ENCODE measurements at places on chromosomes 16 and 17.

DNA sequence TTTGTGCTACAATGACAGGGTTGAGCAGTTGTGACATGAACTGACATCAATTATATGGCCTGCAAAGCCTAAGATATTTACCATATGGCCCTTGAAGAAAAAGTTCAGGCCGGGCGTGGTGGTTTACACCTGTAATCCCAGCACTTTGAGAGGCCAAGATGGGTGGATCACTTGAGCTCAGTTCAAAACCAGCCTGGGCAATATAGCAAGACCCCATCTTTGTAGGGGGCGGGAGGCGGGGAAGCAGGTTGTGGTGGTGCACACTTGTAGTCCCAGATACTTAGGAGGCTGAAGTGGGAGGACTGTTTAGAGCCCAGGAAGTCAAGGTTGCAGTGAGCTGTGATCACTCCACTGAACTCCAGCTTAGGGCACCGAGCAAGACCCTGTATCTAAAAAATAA lies 48.3 kb downstream of the STH start:
- no peak for DNase-seq

DNA sequence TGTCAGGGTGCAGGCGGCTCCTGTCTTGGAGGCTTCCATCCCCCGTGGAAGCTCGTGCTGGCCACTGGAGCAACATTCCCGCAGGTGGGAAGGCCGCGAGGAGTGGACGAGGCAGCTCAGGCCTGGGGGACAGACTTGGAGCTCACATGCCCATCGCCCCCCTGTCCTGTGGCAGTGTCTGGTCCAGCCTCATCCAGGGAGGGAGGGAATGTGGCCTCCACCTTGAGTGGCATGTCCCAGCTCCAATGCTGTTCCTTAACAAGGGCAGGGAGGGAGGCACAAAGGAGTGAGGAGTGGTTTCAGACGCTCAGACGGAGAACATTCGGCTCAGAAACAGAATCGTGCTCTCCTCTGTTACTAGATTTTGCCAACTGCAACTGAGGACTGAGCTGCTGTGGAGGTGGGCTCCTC lies 159.4 kb upstream of the CHMP6 start:
- peak; percentile 8 for DNase-seq

GRCh38 chr16:56583351-56584168 lies 5.8 kb upstream of the MT3 start:
- DNase-seq: no peak

DNA sequence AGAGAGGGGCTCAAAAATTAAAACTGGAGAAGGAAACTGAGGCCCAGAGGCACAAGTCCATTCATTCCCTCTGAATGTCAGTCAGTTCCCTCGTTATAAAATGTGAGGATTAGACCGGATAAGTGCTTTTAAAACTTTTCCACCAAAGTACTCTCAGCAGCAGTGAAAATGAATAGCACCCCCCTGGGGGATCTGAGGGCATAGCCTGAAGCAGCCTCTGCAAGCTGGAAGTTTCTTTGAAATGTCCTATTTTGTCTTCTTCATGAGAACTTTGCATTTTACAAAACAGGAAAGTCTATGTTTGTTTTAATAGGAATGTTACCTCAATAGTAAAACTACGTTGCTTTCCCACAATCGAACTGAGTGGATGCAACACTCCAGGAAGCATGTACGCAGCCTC lies 273.0 kb downstream of the CEP112 start:
- no peak for DNase-seq

DNA sequence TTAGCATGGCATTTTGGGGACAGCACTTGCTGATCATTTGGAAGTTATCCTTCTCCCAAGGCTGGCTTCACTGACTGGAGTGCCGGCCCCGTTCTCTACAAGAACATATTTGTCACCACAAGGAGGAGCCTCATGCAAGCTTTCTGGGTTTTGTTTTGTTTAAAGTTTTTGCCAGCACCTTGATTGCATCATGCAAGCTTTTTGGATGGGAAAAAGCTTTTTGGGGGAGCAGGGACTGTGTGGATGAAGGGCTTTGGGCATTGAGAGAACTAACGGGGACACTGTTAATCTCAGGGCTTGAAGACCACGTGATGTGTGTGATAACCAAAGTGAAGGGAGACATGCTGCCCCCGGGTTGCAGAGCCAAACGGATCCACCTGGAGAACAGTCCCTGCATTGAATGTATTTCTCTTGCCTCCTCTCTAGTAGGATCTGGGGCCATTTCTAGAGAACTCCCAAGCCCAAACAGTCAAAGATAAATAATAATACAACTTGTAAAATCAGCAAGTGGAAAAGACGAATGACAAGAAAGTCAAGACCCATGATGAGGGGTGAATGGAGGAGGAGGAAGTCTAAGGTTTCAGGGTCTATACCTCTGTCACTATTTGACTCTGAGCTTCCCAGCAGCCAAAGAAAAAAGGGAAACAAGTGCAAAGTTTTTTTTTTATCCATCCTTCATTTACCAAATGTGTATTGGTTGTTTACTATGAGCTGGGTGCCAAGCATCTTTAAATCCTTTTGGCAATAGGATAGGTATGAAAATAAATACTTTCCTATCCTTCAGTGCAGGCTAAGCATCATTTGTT lies 17.2 kb downstream of the TMEM114 start:
- no peak for DNase-seq

GRCh38 chr17:50808413-50808812 lies 27.0 kb upstream of the WFIKKN2 start:
- DNase-seq: no peak

DNA sequence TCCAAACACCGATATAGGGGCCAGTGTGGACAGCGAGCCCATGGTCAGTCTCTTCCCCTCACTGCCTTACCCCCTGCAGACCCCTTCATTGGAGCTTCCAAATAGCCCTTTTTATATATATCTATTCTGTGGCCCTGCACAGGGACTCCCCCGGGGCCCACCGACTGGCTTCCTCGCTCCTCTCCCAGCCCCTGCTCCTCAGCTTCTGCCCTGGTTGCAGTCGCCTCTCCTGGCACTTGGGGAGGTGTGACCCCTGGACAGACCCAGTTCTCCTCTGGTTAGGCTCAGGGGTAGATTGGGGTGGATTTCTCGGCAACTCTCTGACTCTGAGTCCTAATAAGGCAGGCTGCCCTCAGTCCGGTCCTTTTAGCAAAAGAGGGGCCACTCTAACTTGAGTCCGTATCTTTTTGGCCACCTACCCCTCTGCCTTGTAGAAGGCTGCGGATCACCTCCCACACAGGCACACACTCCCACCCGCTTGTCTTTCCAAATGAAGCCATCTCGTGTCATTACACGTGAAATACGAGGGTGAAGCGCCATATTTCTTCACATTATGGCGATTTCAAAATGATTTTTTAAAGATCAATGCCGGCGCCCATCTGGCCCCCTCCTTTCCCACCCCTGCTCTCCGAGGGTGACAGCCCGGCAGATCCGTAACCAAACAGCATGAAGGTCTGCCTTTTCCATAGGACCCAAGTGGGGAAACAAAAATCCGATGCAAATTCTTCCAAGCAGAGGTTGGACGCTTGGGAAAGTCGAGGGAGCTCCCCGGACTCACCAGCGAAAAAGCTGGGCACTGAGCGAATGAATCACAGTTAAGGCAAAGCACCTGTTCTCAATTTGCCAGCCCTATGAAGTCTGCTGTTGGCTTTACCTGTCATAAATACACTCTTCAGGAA lies 1.7 kb upstream of the HOXB9 start:
- no peak for DNase-seq

DNA sequence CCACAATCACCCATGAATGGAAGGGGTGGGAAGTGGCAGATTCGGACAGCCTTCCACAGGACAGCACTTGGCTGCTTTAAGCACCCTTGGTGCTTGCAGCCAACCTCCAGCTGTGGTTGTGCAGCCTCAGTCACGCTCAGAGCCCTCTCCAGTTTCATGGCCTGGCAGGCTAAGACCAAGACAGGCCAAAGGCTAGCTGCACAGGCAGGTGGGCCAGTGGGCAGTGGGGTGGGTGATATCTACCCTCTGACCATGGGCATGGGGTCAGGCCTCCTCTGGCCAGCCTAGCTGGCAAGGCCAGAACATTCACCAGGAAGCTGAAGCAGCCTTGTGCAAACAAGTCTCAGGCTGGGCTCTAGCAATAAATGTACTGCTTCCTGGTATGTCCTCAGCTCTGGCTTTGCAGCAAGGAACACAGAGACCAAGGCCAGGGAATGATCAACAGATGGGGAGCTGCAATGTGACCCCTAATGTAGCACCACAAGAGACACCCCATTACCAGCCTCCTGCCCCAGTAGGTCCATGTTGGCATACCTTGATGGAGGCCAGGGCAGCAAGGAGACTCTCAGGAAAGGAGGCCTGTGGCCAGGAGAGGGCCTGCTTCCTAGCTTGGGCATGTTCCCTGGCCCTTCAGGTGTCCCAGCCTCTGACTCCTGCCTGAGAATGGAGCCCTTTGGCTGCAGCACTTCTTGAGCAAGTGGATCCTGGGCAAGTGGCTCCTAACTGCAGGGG lies 20.9 kb downstream of the HSD11B2 start:
- DNase-seq: no peak

GRCh38 chr16:74083541-74083940 lies 213.1 kb upstream of the PSMD7 start:
- no peak for DNase-seq

- no peak for DNase-seq
These were observed 1.5 kb downstream of the CPNE2 start for GRCh38 chr16:57093666-57094564.
